Forelimb muscle (tissue), 1 donor: ENCODE measurements at places on chromosomes 3 and 15. TPM values are rescaled to one million over a fixed set of nuclear protein-coding genes. Genes with fewer than 3 reads are reported as not detected.

CGNL1 gene
- polyA plus RNA-seq, result 8.3 TPM

PLSCR5 gene
- not detected for polyA plus RNA-seq

GRCh38 chr3:190701096-190701532 is 161.4 kb downstream of the GMNC start:
- DNase-seq, result no peak

DNA sequence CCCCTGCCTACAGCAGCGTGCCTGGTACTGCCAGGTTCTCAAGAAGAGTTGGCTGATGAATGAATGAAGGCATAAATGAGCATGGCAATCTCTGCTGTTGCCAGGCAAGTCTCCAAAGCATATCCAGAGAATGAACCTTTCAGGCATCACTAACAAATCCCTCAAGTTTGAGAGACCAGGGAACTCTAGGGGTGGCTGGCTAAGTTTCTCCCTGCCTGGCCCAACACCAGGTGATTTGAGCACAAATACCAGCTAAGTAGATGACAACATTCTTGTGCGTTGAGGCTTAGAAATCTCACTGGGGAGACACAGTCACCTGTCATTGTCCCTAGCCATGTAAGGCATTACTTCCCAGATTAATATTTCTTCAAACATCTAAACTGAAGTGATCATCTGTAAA is 81.4 kb upstream of the PTX3 start:
- DNase-seq, result no peak

GPR62 gene
- 0.89 TPM for polyA plus RNA-seq
